ENCODE measurements at places on chromosomes 4 and X. TPM values are rescaled to one million over a fixed set of nuclear protein-coding genes. Genes with fewer than 3 reads are reported as not detected.

DNA sequence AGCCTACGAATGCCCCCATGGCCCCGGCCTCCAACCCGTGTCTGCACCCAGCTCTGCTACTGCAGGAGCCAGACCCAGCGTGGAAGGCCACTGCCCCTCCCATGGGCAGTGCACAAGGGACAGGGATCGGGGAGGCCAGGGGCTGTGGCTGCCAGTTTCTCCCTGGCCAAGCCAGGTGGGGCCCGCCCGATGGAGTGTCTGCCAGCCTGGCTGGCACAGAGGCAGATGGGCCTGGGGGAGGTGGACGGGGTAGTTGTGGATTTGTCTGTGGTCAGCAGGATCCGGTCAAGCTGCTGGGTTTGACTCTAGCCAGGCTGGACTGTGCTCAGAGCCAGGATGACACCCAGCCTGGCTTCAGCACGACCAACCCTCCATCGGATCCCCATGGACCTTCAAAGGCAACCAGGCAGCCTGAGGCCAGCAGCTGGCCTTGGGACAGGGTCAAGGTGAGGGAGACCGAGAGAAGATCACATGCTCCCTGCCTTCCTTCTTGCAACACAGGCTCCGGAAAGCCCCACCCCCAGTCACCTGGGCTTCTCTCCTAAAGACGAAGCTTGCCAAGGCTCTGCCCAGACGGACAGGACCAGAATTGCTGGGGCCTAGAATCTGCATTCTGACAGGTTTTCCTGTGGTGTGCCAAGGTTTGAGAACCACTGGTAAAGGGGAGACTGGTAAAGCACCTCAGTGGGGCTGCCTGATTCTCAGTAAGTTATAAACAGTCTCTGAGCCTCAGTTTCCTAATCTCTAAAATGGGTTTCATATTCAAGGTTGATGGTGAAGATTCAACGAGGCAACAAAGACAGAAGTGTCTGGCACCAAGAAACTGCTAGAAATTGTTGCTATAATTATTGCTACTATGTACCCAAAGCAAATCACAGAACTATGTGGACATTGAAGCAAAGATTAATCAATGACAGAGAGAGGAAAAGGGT is 78.6 kb downstream of the PPP2R2C start:
- DNase-seq, result no peak

DNA sequence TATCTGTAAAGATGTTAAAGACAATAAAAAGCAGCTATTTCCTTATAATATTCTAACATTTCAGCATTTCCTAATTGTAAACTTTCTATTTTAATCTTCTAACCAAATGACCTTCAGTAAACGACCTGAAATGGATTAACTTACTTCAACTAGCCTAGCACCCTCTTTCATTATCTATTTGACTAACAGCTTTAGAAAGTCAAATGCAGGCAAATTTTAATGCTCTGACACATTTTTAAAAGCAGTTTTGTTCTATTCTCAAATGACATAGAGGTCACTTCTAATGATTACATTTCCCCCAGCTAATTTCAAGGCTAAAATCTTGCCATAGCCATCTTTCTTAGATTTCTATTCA is 41.9 kb downstream of the SLC7A11 start:
- DNase-seq, result no peak

DNA sequence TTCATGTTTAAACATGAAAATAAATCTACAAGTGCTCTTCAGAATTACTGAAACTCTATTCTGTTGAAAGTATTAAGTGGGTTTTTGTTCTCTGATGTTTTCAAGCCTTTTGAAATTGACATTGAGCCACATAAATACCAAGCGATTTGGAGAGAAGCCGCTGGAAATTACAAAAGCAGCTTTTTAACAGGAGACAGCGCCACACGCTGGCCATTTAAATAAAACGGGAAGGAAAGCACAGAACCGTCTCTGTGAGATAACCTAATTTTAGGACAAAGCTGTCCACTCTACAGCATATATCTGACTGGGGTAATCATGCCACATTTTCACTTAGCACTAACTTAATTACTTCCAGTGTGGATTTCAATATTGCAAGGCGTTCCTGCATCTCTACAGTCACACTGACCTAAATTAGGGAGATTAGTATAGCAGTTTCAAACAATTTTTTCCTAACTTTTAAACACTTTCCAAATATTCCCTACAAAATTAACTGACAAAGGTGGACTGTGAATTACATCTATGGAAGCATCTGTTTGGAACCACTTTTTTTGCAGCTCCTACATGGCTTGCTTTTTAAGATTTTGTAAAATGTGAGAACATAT is 6.8 kb upstream of the ANOS1 start:
- no peak for DNase-seq

AVPR2 gene
- under 0.01 TPM for total RNA-seq
